HTR-8/SVneo (cell line): ENCODE measurements at places on chromosomes 16 and 17.

DNA sequence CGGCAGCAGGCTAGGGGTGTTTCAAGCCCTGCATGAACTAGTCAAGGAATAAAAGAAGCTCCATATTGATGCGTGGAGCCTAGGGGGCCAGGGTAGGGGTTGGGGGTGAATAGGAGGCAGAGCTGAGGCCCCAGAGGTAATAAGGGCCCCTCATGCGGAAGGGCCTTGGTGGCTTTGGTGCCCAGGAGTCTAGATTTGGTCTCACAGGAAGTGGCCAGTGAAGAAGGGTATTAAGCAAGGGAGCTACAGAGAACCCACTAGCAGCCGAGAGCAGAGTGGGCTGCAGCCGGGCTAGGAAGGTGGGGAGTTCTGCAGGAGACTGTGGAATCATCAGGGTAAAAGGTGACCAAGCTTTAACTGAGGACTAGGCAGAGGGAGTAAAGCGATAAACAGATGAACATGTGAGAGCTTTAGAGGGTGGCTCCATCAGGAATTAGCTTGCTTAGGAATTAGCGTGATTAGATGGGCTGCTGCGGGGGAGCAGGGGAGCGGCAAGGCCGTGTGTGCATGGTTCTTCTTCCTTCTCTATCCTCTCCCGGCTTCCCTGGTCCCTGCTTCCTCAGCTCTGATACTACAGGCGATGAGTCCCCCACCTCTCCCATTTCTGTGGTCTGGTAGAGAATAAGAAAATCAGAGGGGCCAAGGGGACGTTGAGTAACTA lies 9.8 kb downstream of the GNGT2 start:
- no peak for DNase-seq

DNA sequence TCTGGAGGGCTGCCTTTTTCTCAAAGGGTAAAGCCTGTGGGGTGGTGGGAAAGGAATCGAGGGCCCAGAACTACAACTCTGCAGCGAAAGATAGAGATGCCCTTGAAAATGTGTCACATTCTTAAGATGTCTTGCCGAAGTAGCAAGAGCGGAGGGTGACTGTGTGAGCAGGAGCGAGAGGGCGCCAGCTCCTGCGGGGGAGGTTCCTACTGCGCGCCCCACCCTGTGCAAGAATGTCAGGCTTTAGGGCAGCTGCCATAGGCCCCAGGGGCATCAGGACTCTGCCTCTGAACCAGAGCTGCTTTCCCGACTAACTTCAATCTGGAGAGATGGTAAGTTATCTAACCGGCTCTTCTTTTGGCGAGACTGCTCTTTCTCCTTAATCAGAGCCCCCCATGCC lies 11.8 kb upstream of the ITGAE start:
- DNase-seq = no peak

DNA sequence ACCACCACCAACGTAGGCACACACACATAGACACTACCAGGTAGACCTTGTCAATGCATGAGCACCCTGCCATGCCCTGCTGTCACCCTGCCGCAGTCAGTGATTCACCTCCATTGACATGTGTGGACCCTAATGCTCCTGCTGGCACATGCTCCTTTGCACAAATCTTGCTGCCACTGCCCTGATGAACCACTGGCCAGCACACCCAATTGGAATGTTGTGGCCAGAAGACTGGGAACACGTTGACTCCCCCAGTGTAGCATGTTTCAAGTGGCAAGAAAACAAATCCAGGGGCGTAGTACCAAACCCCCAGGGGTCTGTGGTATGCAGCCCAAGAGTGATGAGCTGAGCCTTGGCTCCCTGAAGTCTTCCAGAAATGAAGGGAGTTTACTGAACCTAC lies 486.4 kb upstream of the KIF2B start:
- DNase-seq = no peak

GRCh38 chr17:6711681-6712057 lies 1.5 kb downstream of the SLC13A5 start:
- DNase-seq = no peak

GRCh38 chr17:37796076-37796475 lies 51.2 kb upstream of the HNF1B start:
- DNase-seq = no peak
